Right atrium auricular region (tissue), 2 donors: ENCODE measurements at places on chromosomes 1 and 21. TPM values are rescaled to one million over a fixed set of nuclear protein-coding genes. Genes with fewer than 3 reads are reported as not detected.

Gene S100A8
- total RNA-seq, result 19.1 TPM

DNA sequence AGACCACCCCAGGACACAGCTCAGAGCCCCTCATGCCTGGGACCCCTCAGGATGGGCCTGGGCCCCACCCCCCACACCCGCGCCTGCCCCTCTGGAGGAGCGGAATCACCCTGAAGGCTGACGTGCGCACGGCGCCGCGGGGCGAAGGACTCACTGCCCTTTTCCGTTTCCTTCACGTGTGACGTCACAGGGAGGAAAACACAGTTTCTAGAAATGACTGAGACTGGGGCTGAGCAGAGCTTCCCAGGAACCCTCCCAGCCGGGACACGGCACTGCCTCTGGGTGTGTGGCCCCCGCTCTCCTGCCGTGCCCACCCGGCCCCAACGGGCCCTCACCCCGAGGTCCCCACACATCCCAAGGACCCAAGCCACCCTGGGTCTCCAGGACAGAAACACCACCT, 5.4 kb upstream of the TNFRSF4 start:
- H3K4me3 ChIP-seq, result no peak overlapping the region
- H3K4me1 ChIP-seq, result peaks cover 14% of the 10 kb centered on the region
- H3K27me3 ChIP-seq, result no peaks in the 10 kb centered on the region
- no peak overlapping the region for H3K27ac ChIP-seq
- H3K36me3 ChIP-seq, result peaks cover 72% of the 10 kb centered on the region
- no peak for DNase-seq

- no peaks in the 10 kb centered on the region for H3K27me3 ChIP-seq
- H3K27ac ChIP-seq, result no peak overlapping the region
- H3K4me3 ChIP-seq, result no peak overlapping the region
- no peak for DNase-seq
- H3K4me1 ChIP-seq, result no peaks in the 10 kb centered on the region
Measured at GRCh38 chr1:245835386-245835785, 671.7 kb downstream of the SMYD3 start.

- no peaks in the 10 kb centered on the region for H3K36me3 ChIP-seq
- no peaks in the 10 kb centered on the region for H3K27me3 ChIP-seq
- DNase-seq, result no peak
Measured at GRCh38 chr1:210527091-210527490, 198.4 kb downstream of the HHAT start.

- H3K27ac ChIP-seq, result no peak overlapping the region
- H3K36me3 ChIP-seq, result no peaks in the 10 kb centered on the region
- H3K4me1 ChIP-seq, result no peaks in the 10 kb centered on the region
- DNase-seq, result no peak
- no peak overlapping the region for H3K4me3 ChIP-seq
Measured at GRCh38 chr1:14519976-14520375, 78.5 kb upstream of the KAZN start.

DNA sequence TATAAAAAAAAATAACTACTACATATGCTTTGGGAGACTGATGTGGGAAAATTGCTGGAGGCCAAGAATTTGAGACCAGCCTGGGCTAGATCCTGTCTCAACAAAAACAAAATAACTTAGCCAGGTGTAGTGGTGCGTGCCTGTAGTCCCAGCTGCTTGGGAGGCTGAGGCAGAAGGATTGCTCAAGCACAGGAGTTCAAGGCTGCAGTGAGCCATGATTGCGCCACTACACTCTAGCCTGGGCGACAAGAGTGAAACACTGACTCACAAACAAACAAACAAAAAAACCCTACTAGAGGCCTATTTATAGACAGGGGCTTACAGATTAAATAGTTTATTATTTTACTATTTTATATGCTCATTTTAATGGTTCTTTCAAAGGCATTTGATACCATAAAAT, 80.0 kb downstream of the LHX4 start:
- no peaks in the 10 kb centered on the region for H3K27me3 ChIP-seq
- H3K36me3 ChIP-seq, result no peaks in the 10 kb centered on the region
- no peak overlapping the region for H3K4me3 ChIP-seq
- no peak for DNase-seq
- peaks cover 8% of the 10 kb centered on the region for H3K4me1 ChIP-seq
- no peak overlapping the region for H3K27ac ChIP-seq

DNA sequence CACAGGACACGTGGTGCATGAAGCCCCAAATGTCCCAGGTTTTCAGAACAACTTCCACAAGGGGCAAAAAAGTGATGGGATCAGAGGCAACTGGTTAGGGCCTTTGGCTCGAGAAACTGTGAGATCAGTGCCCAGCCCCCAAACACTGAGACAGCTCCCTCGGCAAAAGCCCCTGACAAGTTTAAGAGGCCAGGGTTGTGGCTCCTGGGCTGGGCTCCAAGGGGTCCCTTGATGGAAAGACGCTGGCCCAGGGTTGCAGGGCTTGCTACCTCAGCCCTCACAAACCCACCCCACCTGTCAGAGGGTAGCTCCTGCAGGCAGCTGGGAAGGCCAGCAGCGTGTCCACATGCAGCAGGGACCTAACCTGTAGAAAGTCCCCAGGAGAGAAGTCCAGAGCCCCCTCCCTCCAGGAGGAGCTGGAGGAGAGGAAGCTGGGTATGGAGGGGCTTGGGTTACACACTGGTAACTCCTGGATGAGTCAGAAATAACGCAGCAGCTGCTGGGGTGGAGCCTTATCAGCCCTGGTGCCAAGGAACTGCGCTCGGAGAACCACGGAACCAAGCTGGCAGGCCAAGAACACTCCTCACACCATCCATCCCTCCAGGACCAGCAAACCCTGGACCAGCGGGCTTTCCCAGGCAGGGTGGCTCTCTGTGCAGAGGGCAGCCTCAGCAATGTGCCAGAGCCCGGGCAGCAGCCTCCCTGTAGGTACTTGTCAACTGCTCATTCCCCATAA, 37.5 kb downstream of the CTNNBIP1 start:
- H3K27ac ChIP-seq, result no peak overlapping the region
- no peaks in the 10 kb centered on the region for H3K4me1 ChIP-seq
- peaks cover 28% of the 10 kb centered on the region for H3K36me3 ChIP-seq
- no peak overlapping the region for H3K4me3 ChIP-seq
- DNase-seq, result no peak
- no peaks in the 10 kb centered on the region for H3K27me3 ChIP-seq

Gene SEMA4A
- total RNA-seq, result 4.2 TPM

DNA sequence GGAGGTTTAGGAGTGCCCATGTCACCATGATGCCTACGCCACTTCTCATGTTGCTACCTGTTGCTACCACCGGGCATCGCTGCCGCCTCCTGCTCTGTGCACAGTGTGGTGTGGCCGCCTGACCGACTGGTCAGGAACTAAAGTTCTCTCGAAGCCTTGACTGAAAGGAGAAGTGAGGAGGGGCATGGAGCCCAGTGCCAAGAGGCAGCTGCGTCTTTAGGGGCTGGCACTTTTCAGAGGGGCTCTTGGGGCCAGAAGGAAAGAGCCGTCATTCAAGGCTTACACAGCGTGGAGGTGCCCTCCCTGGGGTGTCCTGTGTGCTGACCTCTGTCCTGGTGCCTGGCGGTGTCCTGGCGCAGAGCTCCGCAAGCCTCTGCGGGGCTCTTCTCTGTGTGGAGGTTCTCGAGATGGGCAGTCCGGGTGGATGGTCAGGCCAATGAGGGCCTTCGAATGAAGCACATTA, 57.2 kb downstream of the ADARB1 start:
- H3K27me3 ChIP-seq, result no peaks in the 10 kb centered on the region
- H3K4me1 ChIP-seq, result peaks cover 83% of the 10 kb centered on the region
- H3K36me3 ChIP-seq, result no peaks in the 10 kb centered on the region

Gene KDF1
- 0.86 TPM for total RNA-seq

DNA sequence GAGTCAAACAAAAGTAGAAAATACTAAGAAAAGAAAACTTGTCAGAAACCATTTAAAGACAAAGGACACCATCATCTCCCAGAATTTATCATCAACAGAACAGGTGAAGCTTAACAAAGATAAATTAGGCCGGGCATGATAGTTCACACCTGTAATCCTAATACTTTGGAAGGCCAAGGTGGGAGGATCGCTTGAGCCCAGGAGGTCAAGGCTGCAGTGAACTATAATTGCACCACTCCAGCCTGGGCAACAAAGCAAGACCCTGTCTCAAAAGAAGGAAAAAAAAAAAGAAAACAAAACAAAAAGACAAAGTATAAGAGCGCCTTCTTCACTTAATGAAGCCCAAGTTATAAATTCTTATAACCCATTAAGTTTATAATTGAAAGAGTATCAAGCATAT, 25.6 kb downstream of the RERE start:
- H3K27ac ChIP-seq, result no peak overlapping the region
- H3K36me3 ChIP-seq, result no peaks in the 10 kb centered on the region
- no peak overlapping the region for H3K4me3 ChIP-seq
- H3K4me1 ChIP-seq, result no peaks in the 10 kb centered on the region
- no peaks in the 10 kb centered on the region for H3K27me3 ChIP-seq

- no peaks in the 10 kb centered on the region for H3K27me3 ChIP-seq
- no peak overlapping the region for H3K4me3 ChIP-seq
- H3K36me3 ChIP-seq, result no peaks in the 10 kb centered on the region
- H3K4me1 ChIP-seq, result no peaks in the 10 kb centered on the region
- no peak overlapping the region for H3K27ac ChIP-seq
- no peak for DNase-seq
Measured at GRCh38 chr1:49102752-49103151, 326.1 kb upstream of the BEND5 start.

- no peak overlapping the region for H3K27ac ChIP-seq
- H3K4me1 ChIP-seq, result no peaks in the 10 kb centered on the region
- DNase-seq, result no peak
- no peak overlapping the region for H3K4me3 ChIP-seq
Measured at GRCh38 chr21:41741253-41742072, 25.4 kb downstream of the RIPK4 start.

Gene TNNI3K
- total RNA-seq, result 14.6 TPM

- no peak overlapping the region for H3K27ac ChIP-seq
- H3K27me3 ChIP-seq, result no peaks in the 10 kb centered on the region
- H3K4me3 ChIP-seq, result no peak overlapping the region
- H3K36me3 ChIP-seq, result no peaks in the 10 kb centered on the region
Measured at GRCh38 chr1:20385630-20386029, 95.0 kb downstream of the VWA5B1 start.

DNA sequence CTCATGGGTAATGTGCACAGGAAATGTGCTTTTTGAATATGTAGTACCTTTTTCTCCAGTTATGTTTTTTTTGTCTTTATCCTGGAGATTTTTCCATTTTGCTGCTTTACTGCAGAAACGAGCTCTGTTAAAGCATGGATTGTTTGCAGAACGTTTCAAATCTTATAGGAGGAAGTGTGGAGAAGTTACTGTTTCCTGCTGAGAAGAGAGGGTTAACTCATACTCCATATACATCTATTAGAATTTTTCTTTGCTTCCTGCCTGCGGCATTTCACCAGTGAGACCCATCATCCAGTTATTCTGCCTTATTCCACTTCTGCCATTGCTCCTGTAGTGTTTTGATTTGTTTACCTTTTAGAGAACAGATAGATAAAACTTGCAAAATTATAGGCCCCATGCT, 2.0 kb downstream of the RPRD2 start:
- peaks cover 18% of the 10 kb centered on the region for H3K4me1 ChIP-seq
- H3K27me3 ChIP-seq, result no peaks in the 10 kb centered on the region
- H3K36me3 ChIP-seq, result no peaks in the 10 kb centered on the region
- peak overlapping the region; percentile 99 for H3K27ac ChIP-seq
- H3K4me3 ChIP-seq, result peak overlapping the region; percentile 66

Gene ANGPTL7
- total RNA-seq, result 1.6 TPM

Gene SETSIP
- not detected for total RNA-seq

DNA sequence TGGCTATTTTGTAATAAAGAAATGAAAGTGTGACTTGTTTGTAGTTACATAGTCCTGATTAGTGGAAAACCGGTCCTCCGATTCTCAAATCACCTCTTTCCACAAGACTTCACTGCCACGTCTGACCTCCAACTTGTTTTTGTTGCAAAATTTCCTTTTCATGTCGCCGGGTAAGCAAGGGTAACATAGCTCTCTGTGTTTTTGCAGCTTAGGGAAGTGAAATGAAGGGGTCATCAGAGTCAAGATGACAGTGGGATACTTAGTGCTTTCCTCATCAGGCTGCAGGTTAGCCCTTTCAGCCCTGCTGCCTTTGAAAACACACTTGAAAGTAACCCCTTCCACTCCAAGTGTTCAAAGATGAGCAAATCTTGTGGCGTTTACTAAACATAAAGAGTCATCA, 217.9 kb downstream of the USP25 start:
- no peak overlapping the region for H3K4me3 ChIP-seq
- no peaks in the 10 kb centered on the region for H3K27me3 ChIP-seq
- no peaks in the 10 kb centered on the region for H3K4me1 ChIP-seq
- no peaks in the 10 kb centered on the region for H3K36me3 ChIP-seq
- H3K27ac ChIP-seq, result no peak overlapping the region
- no peak for DNase-seq

DNA sequence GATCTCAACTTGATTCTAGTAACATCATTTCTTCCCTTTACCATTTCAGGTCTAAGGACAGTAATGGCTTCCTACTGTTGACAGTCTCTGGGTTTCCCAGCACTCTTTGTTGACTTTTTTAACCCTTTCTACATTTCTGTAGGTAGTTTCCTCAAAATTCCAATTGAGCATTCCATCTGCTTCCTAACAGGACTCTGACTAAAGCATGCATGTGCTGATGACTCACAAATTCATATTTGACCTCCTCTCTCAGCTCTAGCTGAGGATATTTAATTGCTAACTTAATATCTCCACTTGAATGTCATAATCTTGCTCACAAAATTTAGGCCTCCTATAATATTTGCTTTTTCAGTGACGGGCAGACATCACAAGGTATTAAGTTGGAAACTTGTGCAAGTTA, 93.3 kb upstream of the ZNHIT6 start:
- no peak overlapping the region for H3K27ac ChIP-seq
- no peaks in the 10 kb centered on the region for H3K27me3 ChIP-seq
- no peak overlapping the region for H3K4me3 ChIP-seq
- no peak for DNase-seq

DNA sequence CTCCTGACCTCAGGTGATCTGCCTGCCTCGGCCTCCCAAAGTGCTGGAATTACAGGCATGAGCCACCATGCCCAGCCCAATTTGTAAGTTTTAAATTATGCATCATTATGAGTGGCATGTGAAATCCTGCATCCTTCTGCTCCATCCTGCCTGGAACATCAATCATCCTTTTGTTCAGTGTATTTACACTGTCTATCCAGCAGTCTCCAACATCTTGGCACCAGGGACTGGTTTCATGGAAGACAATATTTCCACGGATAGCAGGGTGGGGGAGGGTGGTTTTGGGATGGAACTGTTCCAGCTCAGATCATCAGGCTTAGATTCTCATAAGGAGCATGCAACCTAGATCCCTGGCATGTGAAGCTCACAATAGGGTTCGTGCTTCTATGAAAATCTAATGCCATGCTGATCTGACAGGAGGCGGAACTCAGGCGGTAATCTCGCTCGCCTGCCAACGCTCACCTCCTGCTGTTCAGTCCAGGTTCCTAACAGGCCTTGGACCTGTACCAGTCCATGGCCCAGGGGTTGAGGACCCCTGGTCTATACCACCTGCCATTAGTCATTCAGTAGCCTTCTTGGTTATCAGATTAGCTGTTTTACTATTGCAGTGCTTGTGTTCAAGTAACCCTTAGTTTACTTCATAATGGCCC, 22.2 kb upstream of the TCEA3 start:
- H3K4me3 ChIP-seq, result no peak overlapping the region
- no peak overlapping the region for H3K27ac ChIP-seq
- H3K36me3 ChIP-seq, result peaks cover 19% of the 10 kb centered on the region
- no peaks in the 10 kb centered on the region for H3K4me1 ChIP-seq
- no peak for DNase-seq
- H3K27me3 ChIP-seq, result no peaks in the 10 kb centered on the region
